ENCODE measurements at places on chromosomes 5 and 9.

GRCh38 chr9:120841930-120842684, 615 bp downstream of the PSMD5 start:
- no peak for DNase-seq

DNA sequence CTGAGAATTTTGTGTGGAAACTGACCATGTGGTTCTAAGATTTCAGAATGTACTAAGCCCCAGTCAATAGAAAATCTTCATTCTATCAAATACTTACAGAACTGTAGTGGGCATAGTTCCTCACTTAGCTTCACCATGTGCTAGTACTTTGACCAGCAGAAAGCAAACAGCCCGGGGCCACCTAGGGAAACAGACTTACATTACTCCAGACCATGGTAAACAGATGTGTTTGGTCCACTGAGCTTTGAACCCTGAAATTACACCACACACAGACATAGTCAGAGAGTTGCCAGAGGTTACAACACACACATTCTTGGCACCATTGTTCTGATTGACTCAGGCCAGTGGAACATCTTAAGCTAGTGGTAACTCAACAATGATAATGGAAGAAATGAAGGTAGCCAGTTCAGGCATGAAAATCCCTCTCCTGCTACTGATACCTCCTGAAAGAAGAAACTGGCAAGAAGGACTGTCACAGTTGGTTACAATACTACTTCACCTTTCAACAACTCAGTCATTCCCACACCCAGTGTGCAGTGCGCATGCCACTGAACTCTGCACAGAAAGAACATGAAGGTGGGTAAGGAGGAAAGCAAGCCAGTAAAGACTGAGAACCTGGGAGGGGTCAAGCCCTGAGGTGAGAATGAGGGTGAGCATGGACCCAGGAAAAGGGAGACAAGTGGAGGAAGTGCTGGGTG, 18.7 kb upstream of the LECT2 start:
- peak; percentile 34 for DNase-seq

GRCh38 chr5:82537687-82538306, 259.6 kb upstream of the RPS23 start:
- DNase-seq = no peak

GRCh38 chr9:68964102-68964541, 49.8 kb downstream of the PRKACG start:
- no peak for DNase-seq

DNA sequence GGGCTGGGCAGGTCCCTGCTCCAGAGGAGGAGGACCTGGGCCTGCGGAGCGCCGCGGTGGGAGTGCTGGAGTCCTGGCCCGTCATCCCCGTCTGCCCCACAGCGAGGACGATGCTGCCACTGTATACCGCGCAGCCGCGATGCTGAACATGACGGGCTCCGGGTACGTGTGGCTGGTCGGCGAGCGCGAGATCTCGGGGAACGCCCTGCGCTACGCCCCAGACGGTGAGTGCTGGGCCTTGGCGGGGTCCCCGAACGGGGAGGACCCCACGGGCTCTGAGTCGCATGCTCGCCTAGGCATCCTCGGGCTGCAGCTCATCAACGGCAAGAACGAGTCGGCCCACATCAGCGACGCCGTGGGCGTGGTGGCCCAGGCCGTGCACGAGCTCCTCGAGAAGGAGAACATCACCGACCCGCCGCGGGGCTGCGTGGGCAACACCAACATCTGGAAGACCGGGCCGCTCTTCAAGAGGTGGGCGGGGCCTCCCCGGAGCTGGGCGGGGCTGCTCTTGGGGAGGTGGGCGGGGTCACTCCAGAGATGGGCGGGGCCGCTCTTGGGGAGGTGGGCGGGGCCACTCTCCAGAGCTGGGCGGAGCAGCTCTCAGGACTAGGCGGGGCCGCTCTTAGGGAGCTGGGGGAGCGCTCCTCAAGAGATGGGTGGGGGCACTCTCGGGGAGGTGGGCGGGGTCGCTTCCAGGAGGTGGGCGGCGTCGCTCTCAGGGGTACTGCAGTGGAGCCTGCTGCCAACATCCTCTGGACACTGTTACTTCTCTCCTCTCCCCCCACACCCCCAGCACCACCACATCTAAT, 13.1 kb downstream of the LRRC26 start:
- DNase-seq = no peak

DNA sequence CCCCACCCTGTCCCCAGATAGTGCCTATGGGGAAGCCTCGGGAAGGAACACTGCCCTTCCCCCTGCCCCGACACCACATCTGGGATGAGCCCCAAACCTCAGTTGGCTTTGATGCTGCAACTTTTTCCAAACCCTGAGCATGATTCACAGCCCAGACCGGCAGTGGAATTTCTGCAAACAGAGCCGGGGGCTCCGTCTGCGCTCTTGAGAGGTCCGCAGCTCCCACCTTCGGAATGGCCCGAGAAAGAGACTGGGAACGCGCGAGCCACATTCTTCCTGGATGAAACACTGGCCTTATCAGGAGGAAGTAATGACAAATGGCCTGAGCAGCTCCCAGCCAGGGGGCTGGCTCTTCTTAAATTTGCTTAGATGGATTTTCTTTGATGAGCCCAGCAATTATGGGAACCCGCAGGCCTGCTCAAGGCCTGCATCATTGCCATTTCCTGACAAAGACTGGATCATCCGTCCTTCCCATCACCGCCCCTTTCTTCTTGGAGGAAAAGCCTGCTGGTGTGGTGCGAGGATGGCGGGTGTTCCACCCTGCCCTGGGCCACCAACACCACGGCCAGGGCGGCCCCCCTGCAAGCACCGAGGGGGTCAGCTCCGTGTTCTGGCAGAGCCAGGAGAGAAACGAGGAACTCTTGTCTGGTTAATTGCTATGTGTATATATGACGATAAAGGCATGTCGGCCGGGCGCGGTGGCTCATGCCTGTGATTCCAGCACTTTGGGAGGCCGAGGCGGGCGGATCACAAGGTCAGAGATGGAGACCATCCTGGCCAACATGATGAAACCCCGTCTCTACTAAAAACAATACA, 38.8 kb upstream of the COL5A1 start:
- DNase-seq = peak; percentile 69
